SW480 (cell line): ENCODE measurements at places on chromosomes 16 and 17.

- no peak for DNase-seq
Measured at GRCh38 chr16:7037495-7037894, 295.1 kb upstream of the RBFOX1 start.

GRCh38 chr16:15434425-15435215 is at the start of gene BMERB1:
BMERB1 (plus strand) TSS chr16:15434588; CDS start chr16:15434654, 66 bp downstream.
- no peak for DNase-seq

DNA sequence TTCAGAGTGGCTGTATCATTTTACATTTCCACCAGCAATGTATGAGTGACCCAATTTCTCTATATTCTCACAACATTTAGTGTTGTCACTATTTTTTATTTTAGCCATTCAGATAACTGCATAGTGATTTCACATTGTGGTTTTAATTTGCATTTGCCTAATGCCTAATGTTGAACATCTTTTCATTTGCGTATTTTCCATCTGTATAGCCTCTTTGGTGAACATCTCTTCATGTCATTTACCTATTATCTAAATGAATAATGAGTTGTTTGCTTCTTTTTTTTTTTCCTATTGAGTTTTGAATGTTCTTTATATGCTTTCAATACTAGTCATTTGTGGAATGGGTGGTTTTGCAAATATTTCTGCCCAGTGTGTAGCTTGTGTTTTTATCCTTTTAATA is 120.9 kb upstream of the CPHXL start:
- DNase-seq = no peak

GRCh38 chr17:63365366-63366240 is 80.5 kb downstream of the CYB561 start:
- no peak for DNase-seq

GRCh38 chr16:2964475-2965336 is 631 bp downstream of the KREMEN2 start:
- DNase-seq = peak; percentile 83

GRCh38 chr16:29710227-29711219 is 31.5 kb downstream of the QPRT start:
- peak; percentile 72 for DNase-seq

DNA sequence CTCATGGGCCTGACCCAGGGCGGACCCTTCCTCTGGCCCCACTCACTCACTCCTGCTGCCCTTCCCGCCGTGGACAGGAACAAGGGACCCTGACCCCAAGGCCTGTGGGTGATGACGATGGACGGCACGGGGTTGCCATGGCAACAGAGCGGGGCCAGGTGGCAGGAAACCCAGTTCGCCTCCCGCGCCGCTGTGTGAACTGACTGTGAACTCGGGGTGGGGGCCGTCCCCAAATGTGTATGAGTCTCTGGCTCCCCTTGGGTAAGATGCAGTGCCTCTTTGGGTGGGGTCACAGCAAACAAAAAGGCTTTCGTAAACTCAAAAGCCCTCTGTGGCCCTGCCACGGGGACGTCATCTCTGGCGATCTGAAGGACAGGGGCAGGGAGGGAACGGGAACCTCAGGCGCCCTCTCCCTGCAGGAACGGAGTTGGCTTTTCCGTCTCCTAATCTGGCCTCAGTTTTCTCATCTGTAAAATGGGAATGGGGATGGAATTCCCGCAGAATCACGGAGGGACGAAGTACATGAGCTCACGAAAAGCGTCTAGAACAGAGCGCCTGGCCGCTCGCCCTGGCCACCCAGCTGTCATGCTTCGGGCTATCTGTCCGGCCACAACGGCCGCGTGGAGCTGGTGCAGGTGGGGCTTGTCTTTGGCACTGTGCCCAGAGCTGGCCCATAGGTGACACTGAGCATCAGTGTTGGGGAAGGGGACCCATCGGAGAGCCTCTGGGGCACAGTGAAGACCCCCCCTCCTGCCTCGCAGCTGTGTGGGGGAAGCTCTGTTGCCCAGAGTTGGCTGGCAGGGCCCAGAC is 44.9 kb upstream of the PABPN1L start:
- no peak for DNase-seq

DNA sequence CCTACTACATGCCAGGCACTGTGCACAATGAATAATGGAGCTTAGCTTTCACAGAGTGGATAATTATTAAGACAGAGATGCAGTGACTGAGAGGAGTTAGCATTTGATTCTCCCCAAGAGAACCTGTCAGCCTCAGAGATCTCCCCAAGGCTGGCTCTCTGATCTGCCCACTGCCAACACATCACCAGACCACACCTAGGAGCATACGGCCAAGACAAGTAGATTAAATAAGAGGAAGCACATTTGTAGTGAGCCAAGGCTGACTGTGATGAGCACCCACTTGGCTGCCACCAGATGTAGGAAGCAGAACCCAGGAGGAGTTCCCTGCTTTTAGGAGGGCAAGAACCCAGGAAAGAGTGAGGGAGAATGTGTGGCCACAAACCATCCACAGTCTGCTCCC is 130.1 kb downstream of the SPACA3 start:
- no peak for DNase-seq

- DNase-seq = no peak
Measured at GRCh38 chr17:1496869-1497268, 4.4 kb upstream of the MYO1C start.

- no peak for DNase-seq
Measured at GRCh38 chr17:80264205-80265075, 3.8 kb downstream of the RNF213 start.

DNA sequence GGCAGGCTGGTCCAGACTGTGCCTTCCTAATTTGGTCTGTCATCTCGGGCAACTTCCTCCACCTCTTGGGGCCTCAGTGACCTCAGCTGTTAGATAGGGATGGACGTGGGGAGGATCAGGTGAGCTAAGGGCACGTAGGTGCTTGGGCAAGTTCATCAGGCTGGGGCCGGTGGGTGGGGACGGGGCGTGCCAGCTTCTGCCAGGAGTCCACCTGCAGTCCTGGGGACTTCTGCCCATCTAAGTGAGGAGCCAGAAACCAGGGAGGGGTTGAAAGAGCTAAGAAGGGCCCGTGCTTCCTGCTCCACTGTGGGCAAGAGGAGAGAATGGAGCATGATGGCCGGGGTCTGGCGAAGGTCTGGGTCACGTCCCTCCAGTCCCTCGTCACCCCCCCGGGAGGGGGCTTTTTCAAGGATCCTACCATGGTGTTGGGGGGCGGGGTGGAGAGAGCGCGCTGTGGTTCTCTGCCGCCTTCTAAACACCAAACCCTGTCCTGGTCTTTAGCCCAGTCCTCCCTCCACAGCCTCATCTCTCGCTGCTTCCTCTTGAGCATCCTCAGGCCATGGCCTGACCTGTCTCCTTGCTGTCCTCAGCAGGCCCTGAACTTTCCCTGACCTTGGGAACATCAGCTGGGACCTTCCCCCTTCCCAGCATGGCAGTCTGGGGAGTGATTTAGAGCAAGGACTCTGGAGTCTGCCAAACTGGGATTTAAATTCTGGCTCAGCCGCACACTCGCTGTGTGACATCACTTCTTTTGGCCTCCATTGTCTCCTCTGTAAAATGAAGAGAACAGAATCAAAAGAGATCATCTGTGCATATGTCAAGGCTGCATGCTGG is 21.6 kb downstream of the SPNS2 start:
- DNase-seq = no peak

DNA sequence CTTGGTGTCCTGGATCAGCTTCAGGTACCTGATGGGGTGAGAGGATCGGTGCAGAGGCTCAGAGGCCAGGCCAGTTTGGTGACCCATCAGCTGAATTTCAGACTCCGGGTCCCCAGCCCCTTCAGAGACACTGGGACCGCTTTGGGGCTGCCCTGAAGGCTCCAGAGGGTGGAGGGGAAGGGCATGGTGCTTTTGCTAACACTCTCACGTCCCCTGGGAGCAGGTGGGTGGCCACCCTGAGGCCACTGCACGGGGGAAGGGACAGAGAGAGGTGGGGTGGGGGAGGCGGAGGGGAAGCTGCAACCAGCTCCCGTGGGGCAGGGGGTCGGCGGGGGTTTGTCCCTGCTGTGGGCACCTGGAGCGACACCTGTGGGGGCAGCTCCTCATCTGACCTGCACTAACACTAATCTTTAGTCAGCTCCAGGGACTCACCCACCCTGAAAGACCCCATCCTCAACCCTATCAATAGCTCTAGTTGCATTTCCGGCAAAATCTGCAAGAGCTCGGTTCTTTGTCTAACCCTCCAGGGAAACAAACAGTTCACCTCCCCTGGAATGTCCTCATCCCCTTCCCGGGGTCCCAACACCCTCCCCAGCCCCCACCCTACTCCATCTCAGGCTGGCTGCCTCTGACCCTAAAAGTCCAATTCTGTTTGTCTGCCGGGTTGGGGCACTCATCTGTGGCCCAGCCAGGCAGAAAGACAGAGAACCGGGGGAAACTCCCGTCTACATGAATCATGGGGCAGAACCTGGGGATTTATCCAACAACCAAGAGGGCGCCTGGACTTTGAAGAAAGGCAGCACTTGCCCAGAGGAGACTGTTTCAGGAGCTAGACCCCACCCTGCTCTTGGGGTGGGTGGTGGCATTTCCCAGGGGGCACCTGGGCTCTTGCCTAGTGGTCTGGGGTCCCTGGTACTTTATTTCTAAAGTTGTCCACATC is 91.9 kb upstream of the CBX4 start:
- peak; percentile 55 for DNase-seq

DNA sequence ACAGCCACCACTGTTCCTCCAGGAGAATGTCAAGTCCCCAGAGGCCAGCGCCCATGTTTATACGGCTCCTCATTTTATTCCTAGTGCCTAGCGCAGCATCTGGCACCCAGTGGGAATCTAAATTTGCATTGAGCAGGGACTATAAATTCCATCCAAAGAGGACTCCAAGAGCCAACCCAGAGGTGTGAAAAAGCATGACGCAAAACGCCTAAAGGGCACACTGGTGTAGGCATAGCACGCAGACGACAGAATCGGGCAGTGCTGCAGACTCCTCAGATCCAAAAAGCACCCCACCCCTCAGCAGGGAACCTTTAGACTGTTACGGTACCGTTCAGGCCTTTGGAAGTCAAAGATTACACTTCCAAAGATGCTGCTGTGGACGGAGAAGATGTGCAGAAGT is 19.5 kb downstream of the TEKT5 start:
- no peak for DNase-seq

GRCh38 chr16:71610936-71611871 is 14.8 kb upstream of the MARVELD3 start:
- peak; percentile 46 for DNase-seq
